ENCODE measurements at places on chromosomes 1 and 21. TPM values are rescaled to one million over a fixed set of nuclear protein-coding genes. Genes with fewer than 3 reads are reported as not detected.

GRCh38 chr1:228008391-228009115 is 1.8 kb downstream of the WNT3A start:
- no peak for DNase-seq
- no peak overlapping the region for H3K27ac ChIP-seq
- peaks cover 30% of the 10 kb centered on the region for H3K4me1 ChIP-seq
- H3K4me3 ChIP-seq = peak overlapping the region; percentile 40
- peaks cover 50% of the 10 kb centered on the region for H3K27me3 ChIP-seq

GRCh38 chr1:165152727-165153126 is 203.8 kb downstream of the LMX1A start:
- DNase-seq = no peak
- no peaks in the 10 kb centered on the region for H3K36me3 ChIP-seq
- no peak overlapping the region for H3K4me3 ChIP-seq

DNA sequence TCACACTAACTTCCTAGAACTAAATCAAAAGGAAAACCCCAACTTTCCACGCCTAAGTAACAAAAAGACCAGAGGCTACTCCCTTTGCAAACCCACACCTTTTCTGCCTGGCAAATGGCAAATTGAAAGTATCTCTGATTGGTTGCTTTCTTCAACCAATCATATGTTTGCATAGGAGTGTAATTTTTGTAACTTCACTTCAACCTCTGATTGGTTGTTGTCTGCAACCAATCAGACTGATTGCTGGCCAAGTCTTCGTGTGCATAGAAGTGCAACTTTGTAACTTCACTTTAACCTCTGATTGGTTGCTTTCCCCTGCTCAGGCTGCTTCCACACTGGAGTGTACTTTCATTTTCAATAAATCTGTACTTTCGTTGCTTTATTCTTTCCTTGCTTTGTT is 36.9 kb upstream of the PADI2 start:
- H3K4me1 ChIP-seq = no peaks in the 10 kb centered on the region
- H3K27me3 ChIP-seq = peaks cover 11% of the 10 kb centered on the region
- H3K36me3 ChIP-seq = no peaks in the 10 kb centered on the region
- H3K27ac ChIP-seq = no peak overlapping the region
- no peak for DNase-seq

GRCh38 chr21:44701541-44701940 is 4.6 kb downstream of the KRTAP10-12 start:
- H3K27ac ChIP-seq = no peak overlapping the region
- no peak overlapping the region for H3K4me3 ChIP-seq
- H3K27me3 ChIP-seq = peaks cover 82% of the 10 kb centered on the region
- H3K36me3 ChIP-seq = no peaks in the 10 kb centered on the region
- peaks cover 2% of the 10 kb centered on the region for H3K4me1 ChIP-seq
- no peak for DNase-seq

- no peak overlapping the region for H3K27ac ChIP-seq
- no peak overlapping the region for H3K4me3 ChIP-seq
- DNase-seq = no peak
Measured at GRCh38 chr1:26537951-26538352, 8.4 kb downstream of the RPS6KA1 start.

GRCh38 chr1:178407655-178408054 is 89.1 kb downstream of the CLEC20A start:
- no peaks in the 10 kb centered on the region for H3K27me3 ChIP-seq
- no peak overlapping the region for H3K4me3 ChIP-seq
- DNase-seq = no peak

- no peak overlapping the region for H3K27ac ChIP-seq
- no peak for DNase-seq
- H3K4me1 ChIP-seq = no peaks in the 10 kb centered on the region
- H3K4me3 ChIP-seq = no peak overlapping the region
Measured at GRCh38 chr1:186735463-186735862, 55.2 kb upstream of the PTGS2 start.

GRCh38 chr1:160577671-160578070 is 1.6 kb downstream of the CD84 start:
- H3K4me3 ChIP-seq = peak overlapping the region; percentile 56
- peaks cover 58% of the 10 kb centered on the region for H3K4me1 ChIP-seq
- peak overlapping the region; percentile 60 for H3K27ac ChIP-seq
- H3K36me3 ChIP-seq = peaks cover 2% of the 10 kb centered on the region
- no peaks in the 10 kb centered on the region for H3K27me3 ChIP-seq

- no peak overlapping the region for H3K4me3 ChIP-seq
- H3K4me1 ChIP-seq = peaks cover 22% of the 10 kb centered on the region
- no peak for DNase-seq
Measured at GRCh38 chr1:116733476-116734365, 20.5 kb upstream of the CD2 start.

GRCh38 chr1:217554849-217555248 is 76.0 kb downstream of the GPATCH2 start:
- H3K27ac ChIP-seq = no peak overlapping the region
- no peak overlapping the region for H3K4me3 ChIP-seq
- no peaks in the 10 kb centered on the region for H3K36me3 ChIP-seq
- no peaks in the 10 kb centered on the region for H3K4me1 ChIP-seq
- DNase-seq = no peak
- H3K27me3 ChIP-seq = no peaks in the 10 kb centered on the region

GRCh38 chr1:112840631-112841624 is 115.1 kb downstream of the SLC16A1 start:
- peak; percentile 4 for DNase-seq
- H3K4me1 ChIP-seq = peaks cover 7% of the 10 kb centered on the region
- no peak overlapping the region for H3K27ac ChIP-seq
- no peak overlapping the region for H3K4me3 ChIP-seq
- H3K36me3 ChIP-seq = no peaks in the 10 kb centered on the region

GRCh38 chr1:3018576-3018975 is 2.7 kb upstream of the ACTRT2 start:
- no peaks in the 10 kb centered on the region for H3K4me1 ChIP-seq
- peaks cover 2% of the 10 kb centered on the region for H3K27me3 ChIP-seq
- no peak for DNase-seq
- no peak overlapping the region for H3K27ac ChIP-seq
- H3K4me3 ChIP-seq = no peak overlapping the region

DNA sequence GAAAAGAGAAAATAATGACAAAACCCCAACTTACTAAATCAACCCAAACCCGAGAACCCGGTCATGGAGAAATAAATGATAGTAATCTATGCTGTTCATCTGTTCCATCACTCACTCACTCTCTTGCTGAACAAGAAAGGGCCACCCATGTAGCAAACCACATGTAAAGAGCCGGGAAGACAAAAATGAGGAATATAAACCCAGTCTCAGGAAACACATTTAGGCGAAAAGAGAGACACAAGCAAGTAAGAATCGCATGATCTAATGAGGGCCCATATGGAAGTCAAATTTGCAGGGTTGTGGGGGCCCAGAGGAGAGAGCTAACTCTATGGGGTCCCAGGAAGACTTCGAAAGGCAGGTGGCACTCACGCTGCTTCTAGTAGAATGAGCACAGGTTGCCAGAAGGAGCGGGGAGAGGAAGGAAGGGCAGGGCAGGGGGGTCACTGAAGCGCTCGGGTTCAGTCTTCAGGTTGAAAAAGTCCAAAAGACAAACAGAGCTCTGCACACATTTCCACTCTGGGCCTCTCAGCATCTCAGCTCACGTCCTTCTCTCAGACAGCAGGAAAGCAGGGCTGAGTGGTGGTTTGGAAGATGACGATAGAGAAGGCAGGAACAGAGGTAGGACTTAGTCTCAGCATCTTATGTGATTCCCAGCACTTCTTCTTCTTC is 142.9 kb upstream of the KRTAP19-8 start:
- DNase-seq = peak; percentile 61
- peak overlapping the region; percentile 39 for H3K27ac ChIP-seq
- H3K4me3 ChIP-seq = peak overlapping the region; percentile 46
- no peaks in the 10 kb centered on the region for H3K27me3 ChIP-seq
- peaks cover 85% of the 10 kb centered on the region for H3K4me1 ChIP-seq
- H3K36me3 ChIP-seq = peaks cover 3% of the 10 kb centered on the region

GRCh38 chr21:39065917-39066316 is 117.3 kb downstream of the PSMG1 start:
- H3K27me3 ChIP-seq = peaks cover 2% of the 10 kb centered on the region
- no peaks in the 10 kb centered on the region for H3K4me1 ChIP-seq
- H3K4me3 ChIP-seq = no peak overlapping the region
- no peaks in the 10 kb centered on the region for H3K36me3 ChIP-seq
- no peak for DNase-seq
- H3K27ac ChIP-seq = no peak overlapping the region

- no peak overlapping the region for H3K4me3 ChIP-seq
- H3K4me1 ChIP-seq = peaks cover 19% of the 10 kb centered on the region
- H3K27ac ChIP-seq = no peak overlapping the region
Measured at GRCh38 chr1:3799976-3800685, 3.8 kb upstream of the LRRC47 start.

DNA sequence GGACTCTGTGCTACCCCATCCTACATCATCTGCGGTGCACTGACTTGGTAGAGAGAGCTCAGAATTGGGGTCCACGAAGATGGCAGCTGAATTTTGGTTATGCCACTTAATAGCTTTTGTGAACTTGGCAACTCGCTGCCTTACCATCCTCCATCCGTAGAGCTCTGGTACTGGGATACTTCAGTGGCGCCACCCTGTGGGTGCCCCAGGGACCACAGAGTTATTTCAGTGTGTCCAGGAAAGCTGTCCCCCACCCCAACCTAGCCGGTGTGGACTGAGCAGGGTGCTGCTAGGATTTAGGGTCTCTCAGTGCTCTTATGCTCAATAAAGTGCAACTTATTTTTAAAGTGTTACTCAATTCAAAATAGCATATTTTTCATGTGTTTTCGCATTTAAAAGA is 9.0 kb upstream of the USF1 start:
- no peak for DNase-seq
- peaks cover 91% of the 10 kb centered on the region for H3K36me3 ChIP-seq
- H3K4me3 ChIP-seq = no peak overlapping the region

GRCh38 chr1:209652873-209653401 is 712 bp upstream of the LAMB3 start:
- H3K36me3 ChIP-seq = no peaks in the 10 kb centered on the region
- H3K4me1 ChIP-seq = peaks cover 35% of the 10 kb centered on the region
- no peak overlapping the region for H3K27ac ChIP-seq
- H3K27me3 ChIP-seq = no peaks in the 10 kb centered on the region

DNA sequence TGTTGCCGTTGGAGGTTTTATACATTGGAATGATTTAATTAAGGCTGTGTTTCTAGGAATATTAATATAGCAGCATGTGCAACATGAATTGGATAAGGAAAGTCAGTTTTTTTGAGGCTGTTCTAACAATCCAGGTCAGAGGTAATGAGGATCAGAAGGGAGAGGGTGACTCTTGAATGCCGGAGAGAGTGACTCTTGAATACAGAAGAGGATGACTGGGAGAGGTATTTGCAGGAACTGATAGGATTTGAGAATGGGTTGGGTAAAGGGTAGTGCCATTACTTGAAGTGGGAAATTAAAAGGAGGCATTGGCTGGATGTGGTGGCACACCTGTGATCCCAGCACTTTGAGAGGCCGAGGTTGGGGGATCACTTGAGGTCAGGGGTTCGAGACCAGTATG is 55.6 kb upstream of the MACF1 start:
- no peaks in the 10 kb centered on the region for H3K27me3 ChIP-seq
- no peaks in the 10 kb centered on the region for H3K36me3 ChIP-seq
- H3K27ac ChIP-seq = no peak overlapping the region

DNA sequence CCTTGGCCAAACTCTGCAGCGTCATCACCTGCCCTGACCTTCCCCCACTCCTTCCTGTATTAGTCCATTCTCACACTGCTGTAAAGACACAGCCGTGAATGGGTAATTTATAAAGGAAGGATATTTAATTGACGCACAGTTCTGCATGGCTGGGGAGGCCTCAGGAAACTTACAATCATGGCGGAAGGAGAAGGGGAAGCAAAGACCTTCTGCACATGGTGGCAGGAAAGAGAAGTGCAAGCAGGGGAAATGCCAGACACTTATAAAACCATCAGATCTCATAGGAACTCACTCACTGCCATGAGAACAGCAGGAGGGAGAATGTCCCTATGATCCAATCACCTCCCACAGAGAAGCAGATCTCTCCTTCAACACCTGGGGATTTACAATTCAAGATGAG is 408.5 kb downstream of the PTPRU start:
- no peak for DNase-seq
- no peaks in the 10 kb centered on the region for H3K4me1 ChIP-seq
- peaks cover 3% of the 10 kb centered on the region for H3K27me3 ChIP-seq
- H3K27ac ChIP-seq = no peak overlapping the region

DNA sequence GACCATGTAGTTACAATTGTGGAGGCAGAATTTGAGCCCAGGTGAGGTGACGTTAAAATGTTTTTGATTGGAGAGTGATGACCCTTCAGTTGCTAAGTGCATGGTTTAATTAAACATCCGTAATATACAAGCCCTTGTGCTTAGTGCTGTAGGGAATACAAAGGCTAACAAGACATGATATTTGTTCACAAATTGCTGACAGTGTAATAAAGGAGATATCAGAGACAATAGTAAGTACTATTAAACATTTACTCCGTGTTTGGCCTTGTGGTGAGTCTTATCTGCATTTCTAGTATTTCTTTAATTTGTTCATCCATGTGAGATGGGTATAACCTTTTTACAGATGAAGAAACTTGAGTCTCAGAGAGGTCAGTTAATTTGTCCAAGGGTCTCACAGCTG is 37.9 kb downstream of the RLF start:
- no peak overlapping the region for H3K27ac ChIP-seq
- H3K4me1 ChIP-seq = no peaks in the 10 kb centered on the region
- peaks cover 39% of the 10 kb centered on the region for H3K36me3 ChIP-seq
- H3K4me3 ChIP-seq = no peak overlapping the region
- DNase-seq = no peak
- no peaks in the 10 kb centered on the region for H3K27me3 ChIP-seq

GRCh38 chr1:74593887-74594866 is 79.4 kb downstream of the ERICH3 start:
- no peaks in the 10 kb centered on the region for H3K27me3 ChIP-seq
- no peaks in the 10 kb centered on the region for H3K4me1 ChIP-seq
- H3K27ac ChIP-seq = no peak overlapping the region
- H3K4me3 ChIP-seq = no peak overlapping the region
- no peaks in the 10 kb centered on the region for H3K36me3 ChIP-seq

- no peak overlapping the region for H3K27ac ChIP-seq
- no peaks in the 10 kb centered on the region for H3K36me3 ChIP-seq
- H3K27me3 ChIP-seq = peaks cover 2% of the 10 kb centered on the region
Measured at GRCh38 chr1:22914633-22915217, 57.9 kb downstream of the LACTBL1 start.

KCNH1 gene
- total RNA-seq = not detected

CAMK2N1 gene
- total RNA-seq = 2.3 TPM

USH2A gene
- not detected for total RNA-seq

TMEM240 gene
- total RNA-seq = 0.75 TPM

LEFTY2 gene
- total RNA-seq = not detected

LEPROT gene
- 20.2 TPM for total RNA-seq

RGS16 gene
- 16.4 TPM for total RNA-seq

LIN9 gene
- total RNA-seq = 1.3 TPM

ATP6V1G3 gene
- total RNA-seq = not detected

C8B gene
- total RNA-seq = not detected

MROH7 gene
- total RNA-seq = 0.19 TPM

SLC45A1 gene
- 0.98 TPM for total RNA-seq

CCDC190 gene
- not detected for total RNA-seq

SLFNL1 gene
- 0.08 TPM for total RNA-seq

ATP1A2 gene
- not detected for total RNA-seq

S100A9 gene
- 43.6 TPM for total RNA-seq

LCE3E gene
- not detected for total RNA-seq

FYB2 gene
- total RNA-seq = not detected

REN gene
- total RNA-seq = not detected

CGN gene
- total RNA-seq = 0.08 TPM

LPAR3 gene
- 0.25 TPM for total RNA-seq

PKLR gene
- total RNA-seq = not detected

KAZN gene
- 0.55 TPM for total RNA-seq

NR1I3 gene
- total RNA-seq = not detected
